Activated CD4-positive, alpha-beta T cell treated with anti-CD3 and anti-CD28 coated beads, Interleukin-2, amount 10 ng/mL, durations not matched to agents 24 days and 14 days (primary cell): ENCODE measurements at places on chromosomes 5 and 9. TPM values are rescaled to one million over a fixed set of nuclear protein-coding genes. Genes with fewer than 3 reads are reported as not detected.

- DNase-seq, result no peak
Observed at GRCh38 chr5:81212211-81212751, 20.8 kb upstream of the CKMT2 start.

- no peak for DNase-seq
Observed at GRCh38 chr9:104923289-104923688, 4.7 kb downstream of the ABCA1 start.

GRCh38 chr5:58921159-58921558 is 338.3 kb downstream of the RAB3C start:
- DNase-seq, result no peak

DNA sequence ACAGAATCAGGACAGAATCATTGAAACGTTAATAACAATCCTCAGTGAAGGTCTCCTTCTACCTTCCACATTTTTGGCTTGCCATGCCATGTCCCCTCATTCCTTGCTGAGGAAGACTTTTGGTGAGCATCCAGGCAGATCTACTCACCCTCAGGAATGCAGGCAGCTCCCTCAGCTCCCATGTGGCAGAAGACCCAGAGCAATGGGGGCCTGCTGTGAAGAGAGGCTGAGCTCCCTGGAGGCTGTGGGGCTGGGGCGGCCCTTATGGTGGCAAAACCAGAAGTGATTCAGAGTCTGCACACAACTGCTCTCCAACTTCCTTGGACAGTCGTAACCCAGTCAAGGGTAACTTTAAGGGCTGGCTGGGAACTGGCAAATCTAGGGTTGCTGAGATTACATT is 247.2 kb upstream of the EFNA5 start:
- DNase-seq, result no peak

ZNF454 gene
- total RNA-seq, result not detected in 2 replicates
